ENCODE measurements at places on chromosomes 1 and 21. TPM values are rescaled to one million over a fixed set of nuclear protein-coding genes. Genes with fewer than 3 reads are reported as not detected.

DNA sequence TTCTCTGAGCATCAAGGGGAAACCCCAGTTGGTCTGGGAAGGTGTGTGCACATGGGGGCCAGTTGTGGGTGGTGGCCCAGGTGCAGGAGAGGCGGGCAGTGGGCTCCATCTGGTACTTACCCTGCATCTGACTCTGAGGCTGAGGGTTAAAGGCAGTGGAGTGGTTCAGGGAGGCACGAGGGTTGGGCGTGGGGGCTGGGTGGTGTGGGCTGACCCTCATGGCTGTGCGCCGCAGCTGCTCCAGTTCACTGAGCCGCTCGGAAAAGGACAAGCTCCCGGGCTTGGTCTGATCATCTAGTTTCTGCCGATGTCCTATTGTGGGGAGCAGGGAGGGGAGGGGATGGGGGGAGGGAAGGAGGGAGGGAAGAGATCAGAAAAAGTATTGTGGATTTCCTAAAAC is 165.5 kb downstream of the CLIC6 start:
- peak; percentile 67 for DNase-seq

- DNase-seq = no peak
Observed at GRCh38 chr1:11657654-11658053, 3.0 kb downstream of the FBXO44 start.

- no peak for DNase-seq
Observed at GRCh38 chr1:167479331-167479979, 38.9 kb downstream of the CD247 start.

GRCh38 chr1:15001317-15001915 is 152.1 kb upstream of the TMEM51 start:
- DNase-seq = no peak

IFNLR1 gene
- 0.43 TPM for total RNA-seq

SAMD11 gene
- total RNA-seq = 16.5 TPM
